Activated CD4-positive, alpha-beta T cell treated with anti-CD3 and anti-CD28 coated beads, Interleukin-2, amount 10 ng/mL, durations not matched to agents 24 days and 14 days (primary cell): ENCODE measurements at places on chromosomes 1 and 21. TPM values are rescaled to one million over a fixed set of nuclear protein-coding genes. Genes with fewer than 3 reads are reported as not detected.

Gene ASPM
- 29.1 TPM in 2 replicates for total RNA-seq

Gene CCDC24
- total RNA-seq, result 3.0 and 4.3 TPM in 2 replicates

Gene SVBP
- total RNA-seq, result 7.3 and 10.0 TPM in 2 replicates

Gene ERG
- total RNA-seq, result 0.12 and 0.14 TPM in 2 replicates

DNA sequence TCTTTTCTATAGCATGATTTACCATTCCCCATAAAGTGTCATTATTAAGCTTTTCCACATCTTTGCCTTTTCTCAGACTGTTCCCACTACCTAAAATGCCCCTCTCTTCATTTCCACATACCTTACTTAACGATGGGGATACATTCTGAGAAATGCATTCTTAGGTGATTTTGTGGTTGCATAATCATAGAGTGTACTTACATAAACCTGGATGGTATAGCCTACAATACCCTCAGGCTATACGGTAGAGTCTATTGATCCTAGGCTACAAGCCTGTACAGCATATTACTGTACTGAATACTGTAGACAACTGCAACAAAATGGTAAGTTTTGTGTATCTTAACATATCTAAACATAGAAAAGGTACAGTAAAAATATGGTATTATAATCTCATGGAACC is 54.8 kb upstream of the MUTYH start:
- H3K36me3 ChIP-seq, result no peaks in the 10 kb centered on the region
- no peak overlapping the region for H3K4me3 ChIP-seq
- H3K27me3 ChIP-seq, result no peaks in the 10 kb centered on the region
- no peak for DNase-seq

- H3K36me3 ChIP-seq, result peaks cover 1% of the 10 kb centered on the region
- H3K27me3 ChIP-seq, result no peaks in the 10 kb centered on the region
- no peak overlapping the region for H3K27ac ChIP-seq
- H3K4me1 ChIP-seq, result no peaks in the 10 kb centered on the region
Observed at GRCh38 chr1:244386595-244386994, 65.1 kb downstream of the ADSS2 start.

DNA sequence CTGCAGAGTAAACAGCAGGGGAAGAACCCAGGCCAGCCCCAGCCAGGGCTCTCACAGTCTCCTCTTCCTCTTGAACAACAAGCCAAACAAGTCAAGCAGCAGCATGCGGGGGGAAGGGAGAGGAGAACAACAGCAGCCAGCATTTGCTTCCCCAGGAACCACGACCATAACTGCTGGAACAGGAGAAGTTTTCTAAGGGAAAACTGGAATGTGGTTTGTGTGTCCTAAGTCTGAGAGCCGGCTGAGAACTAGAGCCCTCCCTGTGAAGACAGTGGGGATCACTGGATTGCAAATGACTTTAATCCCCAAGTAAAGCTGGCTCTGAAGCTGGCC is 48.2 kb downstream of the COQ8A start:
- H3K4me3 ChIP-seq, result no peak overlapping the region
- H3K4me1 ChIP-seq, result peaks cover 13% of the 10 kb centered on the region
- no peaks in the 10 kb centered on the region for H3K27me3 ChIP-seq
- H3K36me3 ChIP-seq, result peaks cover 7% of the 10 kb centered on the region
- DNase-seq, result no peak

GRCh38 chr1:107158991-107159390 is 18.2 kb downstream of the NTNG1 start:
- no peaks in the 10 kb centered on the region for H3K27me3 ChIP-seq
- H3K27ac ChIP-seq, result no peak overlapping the region
- no peak for DNase-seq
- H3K36me3 ChIP-seq, result no peaks in the 10 kb centered on the region
- H3K4me1 ChIP-seq, result no peaks in the 10 kb centered on the region

GRCh38 chr1:111847466-111847865 is 91.8 kb downstream of the DDX20 start:
- no peak overlapping the region for H3K27ac ChIP-seq
- H3K36me3 ChIP-seq, result no peaks in the 10 kb centered on the region
- peaks cover 9% of the 10 kb centered on the region for H3K27me3 ChIP-seq

GRCh38 chr1:183180218-183180617 is 5.8 kb upstream of the LAMC2 start:
- no peaks in the 10 kb centered on the region for H3K27me3 ChIP-seq
- no peak for DNase-seq
- no peak overlapping the region for H3K4me3 ChIP-seq
- no peak overlapping the region for H3K27ac ChIP-seq
- peaks cover 10% of the 10 kb centered on the region for H3K4me1 ChIP-seq
